HFF-Myc (cell line): ENCODE measurements at places on chromosomes 1 and 21.

DNA sequence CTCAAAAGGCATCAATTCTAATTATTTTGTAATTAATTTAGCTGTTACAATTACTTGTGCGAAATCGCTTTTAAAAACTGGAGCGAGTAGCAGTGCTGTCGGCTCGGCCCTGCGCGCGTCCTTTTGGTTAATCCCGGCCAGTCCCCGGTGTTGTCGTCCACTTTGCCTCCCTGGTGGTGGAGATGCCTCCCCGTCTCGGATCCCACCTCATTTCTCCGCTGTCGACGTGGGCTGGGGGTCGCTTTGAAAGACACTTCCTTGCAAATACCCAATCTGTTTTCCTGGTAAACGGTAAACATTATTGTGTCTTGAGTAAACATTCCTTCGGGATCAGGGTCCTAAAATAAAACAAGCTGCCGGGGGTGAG, 3.7 kb downstream of the FOXD3 start:
- no peak for DNase-seq

- DNase-seq, result no peak
Measured at GRCh38 chr1:199394856-199395255, 632.7 kb upstream of the NR5A2 start.

DNA sequence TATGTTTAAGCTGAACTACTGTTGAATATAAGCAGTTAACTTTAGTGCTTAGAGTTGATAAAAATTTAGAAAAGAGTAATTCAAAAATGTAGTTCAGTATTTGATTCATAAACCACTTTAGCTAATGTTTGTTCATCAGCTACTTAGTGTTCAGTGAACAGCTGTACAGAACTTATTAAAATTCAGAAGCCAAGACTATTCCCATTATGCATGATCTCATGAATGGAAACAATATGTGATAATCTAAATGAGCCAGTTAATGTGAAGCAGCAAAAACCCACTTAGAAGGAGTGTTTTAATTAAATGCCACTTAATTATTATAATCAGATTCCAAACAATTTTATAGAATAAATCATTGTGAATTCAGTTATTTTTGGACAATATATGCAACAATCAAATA, 92.9 kb upstream of the NEGR1 start:
- no peak for DNase-seq

- no peak for DNase-seq
Measured at GRCh38 chr21:44702973-44703730, 6.2 kb downstream of the KRTAP10-12 start.

GRCh38 chr1:41378999-41379737, 17.9 kb downstream of the FOXO6 start:
- DNase-seq, result no peak

GRCh38 chr1:57340334-57341070, 83.4 kb downstream of the DAB1 start:
- DNase-seq, result no peak

DNA sequence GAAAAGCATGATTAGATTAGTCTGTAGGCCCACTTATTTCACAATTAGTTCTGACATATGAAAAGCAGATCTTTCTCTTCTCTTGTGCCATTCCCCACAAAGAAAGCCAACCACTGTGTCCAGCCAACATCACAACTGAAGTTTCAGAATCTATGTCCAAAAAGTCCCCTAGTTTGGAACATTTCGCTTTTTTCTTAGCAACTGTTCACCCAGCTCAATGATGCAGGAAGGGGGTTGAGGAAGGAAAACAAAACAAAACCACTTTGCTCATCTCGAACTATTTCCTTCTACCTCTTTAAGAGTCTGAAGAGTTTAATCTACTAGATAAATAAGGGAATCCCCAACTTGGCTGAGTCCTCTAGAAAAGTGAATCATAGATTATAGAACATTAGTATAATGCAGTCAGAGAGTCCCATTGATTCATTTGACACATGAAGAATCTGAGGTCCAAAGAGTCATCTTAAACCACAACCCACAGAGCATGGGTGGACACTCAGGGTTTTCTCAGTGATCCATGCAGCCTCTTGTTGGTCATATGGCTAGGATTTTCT, 159.3 kb upstream of the SGIP1 start:
- no peak for DNase-seq

DNA sequence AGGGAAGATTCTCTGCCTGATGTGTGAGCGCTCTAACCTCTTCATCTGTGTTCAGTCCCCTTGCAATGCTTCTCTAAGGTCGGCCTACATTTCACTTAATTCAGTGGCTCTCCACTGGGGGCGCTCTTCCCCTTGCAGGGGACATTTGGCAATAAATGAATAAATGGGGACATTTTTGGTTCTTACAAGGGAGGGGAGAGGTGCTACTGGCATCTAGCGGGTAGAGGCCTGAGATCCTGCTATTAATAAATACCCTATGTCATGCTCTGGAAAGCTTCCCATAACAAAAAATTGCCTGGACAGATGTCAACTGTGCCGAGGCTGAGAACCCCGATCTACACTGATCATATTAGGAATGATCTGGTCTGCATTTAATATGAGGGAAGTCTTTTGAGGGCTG, 25.9 kb upstream of the DNAJC11 start:
- no peak for DNase-seq

GRCh38 chr1:154955718-154956543, at the start of gene PBXIP1:
Gene PBXIP1 (minus strand): TSS chr1:154956099. CDS start chr1:154953721, 2,378 bp downstream.
- DNase-seq, result peak; percentile 83
